ENCODE measurements at places on chromosomes 5 and 9. TPM values are rescaled to one million over a fixed set of nuclear protein-coding genes. Genes with fewer than 3 reads are reported as not detected.

Gene TXNDC8
- not detected for total RNA-seq

Gene IFNA2
- not detected for total RNA-seq

Gene CAMK4
- total RNA-seq, result 139 TPM

Gene SV2C
- 0.10 TPM for total RNA-seq

Gene ISOC1
- total RNA-seq, result 15.0 TPM

Gene INSL4
- total RNA-seq, result not detected

DNA sequence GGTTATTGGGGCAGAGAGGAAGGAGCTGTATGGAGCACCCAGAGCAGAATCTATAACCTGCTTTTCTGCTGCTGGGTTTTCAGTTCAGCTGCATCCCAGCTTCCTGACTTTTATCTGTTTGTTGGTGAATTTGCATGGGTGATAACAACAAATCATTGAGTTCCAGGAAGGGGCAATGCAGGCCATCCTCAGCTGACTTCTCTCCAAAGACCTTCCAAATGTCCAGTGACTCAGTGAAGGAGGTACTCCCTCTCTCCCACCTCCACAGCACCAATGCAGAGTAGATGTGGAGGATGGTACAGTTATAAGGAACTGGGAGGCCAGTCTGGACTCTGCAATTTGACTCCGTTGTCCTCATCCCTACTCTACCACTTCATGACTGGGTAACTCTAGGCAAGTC is 1.6 kb upstream of the TXN start:
- H3K27ac ChIP-seq, result peak overlapping the region; percentile 99
- peaks cover 10% of the 10 kb centered on the region for H3K36me3 ChIP-seq
- DNase-seq, result no peak
- peaks cover 44% of the 10 kb centered on the region for H3K4me1 ChIP-seq
- H3K4me3 ChIP-seq, result peak overlapping the region; percentile 98

GRCh38 chr5:143064218-143064641 is 294.1 kb downstream of the ARHGAP26 start:
- no peak overlapping the region for H3K4me3 ChIP-seq
- H3K36me3 ChIP-seq, result peaks cover 36% of the 10 kb centered on the region
- no peaks in the 10 kb centered on the region for H3K27me3 ChIP-seq
- H3K27ac ChIP-seq, result no peak overlapping the region

DNA sequence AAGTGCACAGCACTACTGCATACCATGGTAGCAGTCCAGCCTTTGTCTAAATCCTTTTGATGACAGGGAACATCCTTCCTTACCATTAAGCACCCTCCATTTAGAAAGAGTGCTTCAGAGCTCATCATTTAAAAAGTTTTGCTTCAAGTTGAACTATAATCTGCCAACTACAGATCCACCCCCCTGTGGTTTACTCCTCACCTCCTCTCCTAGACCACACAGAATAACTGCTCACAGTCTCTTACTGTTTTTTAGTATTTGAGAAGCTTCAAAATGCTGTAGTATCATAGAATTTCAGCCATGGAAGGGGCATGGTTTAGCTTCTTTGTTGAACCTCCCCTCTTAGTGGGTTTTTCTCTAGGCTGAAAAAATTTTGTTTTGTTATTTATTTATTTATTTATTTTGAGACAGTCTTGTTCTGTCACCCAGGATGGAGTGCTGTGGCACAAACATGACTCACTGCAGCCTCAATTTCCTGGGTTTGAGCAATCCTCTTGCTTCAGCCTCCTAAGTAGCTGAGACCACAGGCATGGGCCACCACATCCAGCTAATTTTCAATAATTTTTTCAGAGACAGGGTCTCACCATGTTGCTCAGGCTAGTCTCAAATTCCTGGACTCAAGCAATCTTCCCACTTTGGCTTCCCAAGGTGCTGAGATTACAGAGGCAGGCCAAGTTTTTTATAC is 384.3 kb upstream of the RFX3 start:
- DNase-seq, result no peak
- H3K4me1 ChIP-seq, result peaks cover 4% of the 10 kb centered on the region
- H3K4me3 ChIP-seq, result no peak overlapping the region
- peaks cover 1% of the 10 kb centered on the region for H3K27me3 ChIP-seq
- H3K27ac ChIP-seq, result no peak overlapping the region

DNA sequence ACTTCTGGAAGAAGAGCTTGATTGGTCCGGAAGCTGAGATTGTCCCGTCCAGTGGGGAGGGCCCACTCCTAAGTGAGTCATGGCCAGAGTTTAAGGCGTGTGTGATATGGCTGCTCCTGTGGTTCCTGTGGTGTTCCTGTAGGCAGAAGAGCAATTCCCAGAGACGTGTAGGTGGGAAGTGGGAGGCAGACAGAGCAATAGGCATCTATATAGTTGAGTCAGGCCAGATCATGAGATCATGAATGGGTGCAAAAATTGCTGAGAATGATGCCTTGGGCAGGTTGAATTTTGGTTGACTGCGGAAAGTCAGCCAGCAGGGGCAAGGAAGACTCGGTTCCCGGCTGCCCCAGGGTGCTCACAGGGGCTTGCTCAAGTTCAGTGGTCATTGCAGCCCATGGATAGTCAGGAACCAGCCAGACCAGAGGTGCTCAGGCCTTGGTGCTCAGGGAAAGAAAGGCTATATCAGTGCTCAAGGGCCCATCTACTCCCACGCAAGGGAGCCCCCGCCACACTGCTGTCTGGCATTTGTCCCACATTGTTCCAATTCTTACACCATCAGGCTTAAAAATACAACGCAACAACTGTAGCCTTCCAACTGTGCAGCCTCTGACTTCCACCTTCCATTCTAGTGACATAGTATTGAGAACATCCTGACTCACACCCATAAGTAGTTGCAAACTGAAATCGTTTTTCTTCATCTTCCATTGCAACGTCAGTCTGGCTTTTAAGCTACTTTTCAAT is 21.0 kb upstream of the GSN start:
- H3K27me3 ChIP-seq, result no peaks in the 10 kb centered on the region
- DNase-seq, result no peak
- H3K27ac ChIP-seq, result no peak overlapping the region
- H3K4me1 ChIP-seq, result no peaks in the 10 kb centered on the region
- peaks cover 5% of the 10 kb centered on the region for H3K36me3 ChIP-seq
- no peak overlapping the region for H3K4me3 ChIP-seq

- no peak overlapping the region for H3K27ac ChIP-seq
- no peaks in the 10 kb centered on the region for H3K36me3 ChIP-seq
- no peak for DNase-seq
- no peaks in the 10 kb centered on the region for H3K27me3 ChIP-seq
- no peak overlapping the region for H3K4me3 ChIP-seq
- peaks cover 22% of the 10 kb centered on the region for H3K4me1 ChIP-seq
These were observed 23.9 kb upstream of the CDKN2AIPNL start for GRCh38 chr5:134435560-134435959.

- no peak for DNase-seq
- H3K4me3 ChIP-seq, result no peak overlapping the region
- H3K36me3 ChIP-seq, result no peaks in the 10 kb centered on the region
- H3K27me3 ChIP-seq, result no peaks in the 10 kb centered on the region
These were observed 502.0 kb downstream of the BNC2 start for GRCh38 chr9:16368237-16369087.

DNA sequence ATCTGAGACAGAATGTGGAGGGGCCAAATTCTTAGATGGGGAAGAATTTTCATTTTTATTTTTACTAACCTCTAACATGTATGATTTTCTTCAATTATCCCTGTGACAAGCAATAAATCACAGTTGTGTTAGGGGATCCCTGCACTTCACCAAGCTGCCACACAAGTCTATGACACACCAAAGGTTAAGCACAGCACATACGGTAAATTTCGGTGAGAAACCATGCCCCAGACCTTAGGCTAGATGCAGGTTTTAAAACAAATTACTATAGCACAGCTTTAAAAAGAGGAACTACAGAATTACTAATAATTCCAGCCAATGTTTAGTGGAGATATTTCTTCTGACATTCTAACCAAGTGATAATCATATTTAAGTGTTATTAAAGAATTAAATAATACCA is 175.7 kb upstream of the RORB start:
- H3K36me3 ChIP-seq, result no peaks in the 10 kb centered on the region
- H3K4me3 ChIP-seq, result no peak overlapping the region
- H3K27ac ChIP-seq, result no peak overlapping the region
- peaks cover 1% of the 10 kb centered on the region for H3K4me1 ChIP-seq
